Activated CD4-positive, alpha-beta T cell treated with anti-CD3 and anti-CD28 coated beads, Interleukin-2, amount 50 U/mL, for 24 hours (primary cell): ENCODE measurements at places on chromosomes 5 and 9.

- DNase-seq = no peak
Observed at GRCh38 chr9:15786616-15787015, 233.8 kb downstream of the CCDC171 start.

GRCh38 chr5:156402387-156402921, 75.5 kb downstream of the SGCD start:
- DNase-seq = no peak

GRCh38 chr9:99678566-99678965, 143.1 kb upstream of the NR4A3 start:
- no peak for DNase-seq

- DNase-seq = no peak
Observed at GRCh38 chr5:1066676-1067075, 45.2 kb downstream of the SLC12A7 start.

GRCh38 chr5:80837679-80838078, 122.5 kb upstream of the RASGRF2 start:
- DNase-seq = no peak

DNA sequence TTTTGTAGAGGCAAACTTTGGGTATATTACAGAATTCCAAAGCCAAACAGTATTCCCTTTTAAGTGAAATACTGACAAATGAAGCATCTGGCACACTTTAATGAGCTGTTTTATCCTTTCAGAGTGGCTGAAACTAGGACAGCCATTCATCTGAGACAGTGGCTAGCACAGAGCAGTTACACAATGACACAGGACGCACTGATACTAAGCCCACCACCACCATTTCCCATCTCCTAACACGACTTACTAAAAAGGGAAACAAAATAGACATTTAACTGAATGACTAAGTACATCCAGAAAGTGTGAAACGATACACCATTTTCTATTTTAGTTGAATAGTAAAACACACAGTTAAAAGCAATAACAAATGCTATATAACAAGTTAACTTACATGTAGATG, 120.4 kb upstream of the RETREG1 start:
- DNase-seq = no peak

DNA sequence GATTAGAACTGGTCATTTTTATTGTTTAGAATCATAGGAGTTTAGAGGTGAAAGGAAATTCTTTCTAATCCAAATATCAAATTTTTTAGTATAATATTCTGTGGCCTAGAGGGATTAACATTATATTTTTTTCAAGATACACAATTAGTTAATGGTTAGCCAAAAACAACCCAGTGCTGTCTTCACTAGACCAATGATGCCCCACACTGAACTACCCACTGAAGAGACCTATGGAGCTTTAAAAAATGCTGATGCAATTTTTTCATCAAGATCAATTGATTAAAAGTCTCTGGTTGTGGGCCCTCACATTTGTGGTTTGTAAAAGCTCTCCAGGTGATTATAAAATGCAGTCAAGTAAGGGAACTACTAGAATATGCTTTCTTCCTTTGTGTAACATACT, 274.1 kb upstream of the C9orf72 start:
- DNase-seq = no peak

- no peak for DNase-seq
Observed at GRCh38 chr5:72112389-72112788, 5.1 kb downstream of the MAP1B start.
